ENCODE measurements at places on chromosomes 11 and 22.

DNA sequence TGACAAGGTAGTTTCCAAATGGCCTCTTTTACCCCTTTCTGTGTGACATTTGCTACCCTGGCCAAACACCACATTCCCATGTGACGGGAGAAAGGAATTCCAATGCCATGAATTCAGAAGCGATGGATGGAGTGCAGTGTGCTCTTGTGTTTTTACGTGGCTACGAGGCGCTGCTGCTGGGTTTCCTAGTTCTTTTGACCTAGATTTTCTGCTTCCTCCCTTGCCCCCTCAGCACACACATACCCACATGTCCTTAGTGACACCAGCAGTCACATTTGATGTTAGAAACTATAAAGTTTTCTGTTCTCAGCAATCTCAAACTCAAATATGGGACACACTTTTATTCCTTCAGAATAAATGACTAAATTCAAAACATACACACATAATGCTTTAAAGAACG is 7.8 kb upstream of the TMA7B start:
- no peak for DNase-seq

- DNase-seq, result no peak
Measured at GRCh38 chr11:65424205-65425104, 1.9 kb downstream of the NEAT1 start.

DNA sequence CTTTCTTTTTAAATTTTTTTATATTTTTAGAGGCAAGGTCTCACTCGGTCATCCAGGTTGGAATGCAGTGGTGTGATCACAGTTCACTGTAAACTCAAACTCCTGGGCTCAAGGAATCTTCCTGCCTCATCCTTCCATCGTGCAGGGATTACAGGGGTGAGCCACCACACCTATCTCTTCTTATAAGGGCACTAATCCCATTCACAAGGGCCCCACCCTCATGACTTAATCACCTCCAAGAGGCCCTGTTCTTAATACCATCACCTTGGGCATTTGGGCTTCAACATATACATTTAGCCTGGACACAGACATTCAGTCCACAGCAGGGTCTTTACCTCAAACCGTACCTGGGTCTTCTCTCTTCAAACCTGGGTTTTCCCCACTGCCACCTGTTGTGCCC is 4.5 kb upstream of the GTSE1 start:
- no peak for DNase-seq

- no peak for DNase-seq
Measured at GRCh38 chr11:44978274-44978960, 27.7 kb upstream of the TP53I11 start.

DNA sequence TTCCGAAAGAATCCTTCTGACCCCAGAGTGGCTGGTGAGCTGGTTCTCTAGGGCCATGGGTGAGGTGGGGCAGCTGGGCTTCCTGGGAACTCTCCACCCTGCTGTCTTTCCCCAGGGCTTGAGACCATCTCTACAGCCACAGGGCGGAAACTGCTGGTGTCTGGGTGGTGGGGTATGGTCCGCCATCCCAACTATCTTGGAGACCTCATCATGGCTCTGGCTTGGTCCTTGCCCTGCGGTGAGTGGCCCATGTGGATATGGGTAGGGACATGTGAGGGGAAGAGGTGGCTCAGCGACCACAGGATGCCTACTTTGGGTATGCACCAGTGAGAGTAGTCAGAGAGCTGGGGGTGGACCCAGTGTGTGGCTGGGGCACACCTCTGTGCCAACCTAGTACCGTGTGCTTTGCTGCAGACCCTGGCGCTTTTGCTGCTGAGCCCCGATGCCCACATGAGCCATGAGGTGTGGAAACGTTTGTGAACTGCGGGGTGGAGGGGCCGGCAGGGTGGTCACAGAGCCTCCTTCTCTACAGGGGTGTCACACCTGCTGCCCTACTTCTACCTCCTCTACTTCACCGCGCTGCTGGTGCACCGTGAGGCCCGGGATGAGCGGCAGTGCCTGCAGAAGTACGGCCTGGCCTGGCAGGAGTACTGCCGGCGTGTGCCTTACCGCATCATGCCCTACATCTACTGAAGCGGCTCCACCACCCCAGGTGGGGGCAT is 2.0 kb downstream of the ZNHIT2 start:
- DNase-seq, result no peak

DNA sequence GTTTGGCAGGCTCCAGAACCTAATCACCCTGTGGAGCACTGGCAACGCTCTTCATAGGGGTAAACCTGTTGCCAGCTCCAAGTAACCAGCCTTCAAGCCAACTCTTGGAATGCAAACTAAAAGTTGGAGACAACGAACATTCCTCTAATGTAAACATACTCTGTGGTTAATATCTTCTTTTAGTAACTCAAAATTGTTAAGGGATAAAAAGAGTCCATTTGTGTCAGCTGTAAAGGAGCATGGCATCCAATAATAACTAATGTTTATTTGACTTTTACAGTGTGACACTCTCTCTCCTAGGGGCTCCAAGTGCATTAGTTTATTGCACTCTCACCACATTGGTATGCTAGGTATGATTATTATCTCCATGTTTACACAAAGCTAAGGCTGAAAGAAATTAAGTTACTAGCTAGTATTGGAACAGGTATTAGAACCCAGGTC is 31.0 kb upstream of the AMOTL1 start:
- no peak for DNase-seq

DNA sequence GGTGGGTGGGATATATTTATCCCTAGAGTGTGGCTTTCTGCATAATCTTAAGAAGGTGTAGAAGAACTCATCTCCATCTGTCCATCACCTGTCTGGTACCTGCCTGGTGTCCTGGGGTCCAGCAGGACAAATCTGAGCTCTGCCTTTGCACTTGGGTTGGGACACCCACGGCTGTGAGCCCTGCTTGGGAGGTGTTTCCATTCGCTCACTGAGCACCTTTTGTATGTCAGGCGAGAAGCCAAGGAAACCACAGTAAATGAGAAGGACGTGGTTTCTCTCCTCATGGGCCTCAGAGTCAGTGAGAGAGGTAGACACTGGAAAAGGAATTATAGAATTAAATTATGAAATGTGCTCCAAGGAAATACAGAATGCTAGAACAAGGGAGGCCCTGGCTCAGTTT is 555.9 kb downstream of the MIAT start:
- no peak for DNase-seq

GRCh38 chr11:65293909-65294381 is 20.7 kb upstream of the CDC42EP2 start:
- no peak for DNase-seq

DNA sequence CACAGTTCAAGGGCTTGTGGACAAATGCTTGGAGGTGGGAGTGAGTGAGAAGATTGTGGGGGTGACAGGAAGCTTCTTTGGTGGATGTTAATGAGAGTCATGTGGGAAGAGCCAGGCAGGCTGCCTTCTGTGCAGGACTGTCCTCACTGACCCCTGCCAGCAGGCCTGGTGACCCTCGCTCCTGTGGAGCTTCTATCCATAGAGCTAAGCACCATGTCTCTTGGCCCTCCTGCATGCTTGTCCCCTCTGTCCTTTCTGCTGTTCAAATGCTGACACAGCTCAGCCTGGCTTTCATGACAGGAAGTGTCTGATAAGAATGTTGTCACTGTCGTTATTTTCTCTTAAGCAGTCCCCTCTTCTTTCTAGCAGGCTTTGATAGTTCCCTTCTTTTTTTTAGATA is 37.6 kb downstream of the NAT10 start:
- no peak for DNase-seq

DNA sequence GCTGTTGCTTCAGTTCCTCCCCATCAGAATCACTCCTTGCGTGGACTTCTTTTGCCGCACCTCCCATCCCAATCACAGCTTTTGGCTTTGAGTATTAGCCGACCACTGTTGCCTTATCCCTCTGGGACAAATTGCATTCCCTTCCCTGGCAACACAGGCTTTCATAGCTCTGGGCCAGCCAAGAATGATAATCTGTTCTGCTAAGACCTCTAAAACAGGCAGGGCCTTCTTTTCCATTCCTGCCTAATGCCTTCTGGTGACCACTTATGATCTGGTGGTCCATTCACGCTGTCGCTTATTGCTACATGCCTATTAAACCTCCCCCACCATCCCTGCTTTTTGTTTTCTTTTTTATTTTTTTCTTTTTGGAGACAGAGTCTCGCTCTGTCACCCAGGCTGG is 9.6 kb downstream of the SEC14L2 start:
- DNase-seq, result no peak

- DNase-seq, result no peak
Measured at GRCh38 chr22:29882716-29883044, 294 bp upstream of the MTMR3 start.

DNA sequence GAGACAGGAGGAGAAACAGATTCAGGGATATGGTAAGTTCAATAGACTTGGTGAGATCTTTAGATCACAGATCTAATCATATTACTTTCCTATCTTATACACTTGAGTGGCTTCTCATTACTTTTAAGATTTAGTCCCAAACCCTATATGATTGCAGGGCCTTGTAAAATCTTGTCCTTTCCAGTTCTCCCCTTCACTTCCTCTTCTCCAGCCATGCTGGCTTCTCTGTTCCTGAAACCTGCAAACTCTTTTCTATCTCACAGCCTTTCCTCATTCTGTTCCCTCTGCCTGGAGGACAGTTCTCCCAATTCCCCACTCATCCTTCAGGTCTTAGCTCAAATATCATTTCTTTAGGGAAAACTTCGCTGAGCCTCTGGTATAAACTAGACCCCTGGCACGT is 65.9 kb upstream of the BIRC3 start:
- no peak for DNase-seq

- no peak for DNase-seq
Measured at GRCh38 chr22:30481711-30482110, 9.9 kb upstream of the SEC14L3 start.

- no peak for DNase-seq
Measured at GRCh38 chr11:65436412-65437032, 13.9 kb downstream of the NEAT1 start.

DNA sequence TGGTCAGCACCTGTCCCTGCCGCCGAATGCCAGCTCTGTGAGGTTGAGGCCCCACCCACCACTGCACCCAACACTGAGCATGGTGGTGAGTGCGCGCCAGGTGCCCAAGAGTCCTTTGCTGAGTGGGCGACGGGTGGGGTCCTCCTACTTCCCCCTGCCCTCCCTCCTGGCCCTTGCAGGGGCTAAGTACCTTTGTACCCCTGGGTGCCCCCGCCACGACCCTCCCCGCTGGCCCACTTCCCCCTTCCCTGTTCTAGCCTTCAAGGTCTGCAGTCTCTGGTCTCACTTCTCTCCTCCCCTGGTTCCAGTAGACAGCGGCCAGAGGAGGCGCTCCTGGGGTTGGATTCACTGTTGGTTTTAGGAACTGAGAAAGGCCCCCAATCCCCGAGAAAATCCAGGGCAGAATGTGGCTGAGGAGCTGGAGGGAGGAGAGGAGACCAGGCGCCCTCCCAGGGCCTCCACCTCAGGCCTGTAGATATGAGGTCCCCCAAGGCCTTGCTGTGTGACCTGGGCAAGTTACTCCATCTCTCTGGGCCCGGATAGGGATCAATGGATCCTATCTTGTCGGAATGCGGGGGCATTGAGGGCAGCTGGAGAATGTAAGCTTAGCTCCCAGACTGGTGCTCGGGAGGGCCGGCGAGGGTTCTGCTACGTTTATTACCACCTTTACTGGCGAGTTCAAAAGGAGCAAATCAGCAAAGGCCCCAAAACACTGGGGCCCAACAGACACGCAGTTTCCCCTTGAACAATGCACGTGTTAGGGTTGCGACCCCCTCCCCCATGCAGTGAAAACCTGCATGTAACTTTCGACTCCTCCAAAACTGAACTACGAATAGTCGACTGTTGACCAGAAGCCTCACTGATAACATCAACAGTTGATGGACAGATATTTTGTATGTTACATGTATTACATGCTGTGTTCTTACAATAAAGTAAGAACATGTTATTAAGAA is 31.9 kb upstream of the SMIM38 start:
- DNase-seq, result no peak

GRCh38 chr11:64875369-64876228 is 2.8 kb downstream of the EHD1 start:
- no peak for DNase-seq

DNA sequence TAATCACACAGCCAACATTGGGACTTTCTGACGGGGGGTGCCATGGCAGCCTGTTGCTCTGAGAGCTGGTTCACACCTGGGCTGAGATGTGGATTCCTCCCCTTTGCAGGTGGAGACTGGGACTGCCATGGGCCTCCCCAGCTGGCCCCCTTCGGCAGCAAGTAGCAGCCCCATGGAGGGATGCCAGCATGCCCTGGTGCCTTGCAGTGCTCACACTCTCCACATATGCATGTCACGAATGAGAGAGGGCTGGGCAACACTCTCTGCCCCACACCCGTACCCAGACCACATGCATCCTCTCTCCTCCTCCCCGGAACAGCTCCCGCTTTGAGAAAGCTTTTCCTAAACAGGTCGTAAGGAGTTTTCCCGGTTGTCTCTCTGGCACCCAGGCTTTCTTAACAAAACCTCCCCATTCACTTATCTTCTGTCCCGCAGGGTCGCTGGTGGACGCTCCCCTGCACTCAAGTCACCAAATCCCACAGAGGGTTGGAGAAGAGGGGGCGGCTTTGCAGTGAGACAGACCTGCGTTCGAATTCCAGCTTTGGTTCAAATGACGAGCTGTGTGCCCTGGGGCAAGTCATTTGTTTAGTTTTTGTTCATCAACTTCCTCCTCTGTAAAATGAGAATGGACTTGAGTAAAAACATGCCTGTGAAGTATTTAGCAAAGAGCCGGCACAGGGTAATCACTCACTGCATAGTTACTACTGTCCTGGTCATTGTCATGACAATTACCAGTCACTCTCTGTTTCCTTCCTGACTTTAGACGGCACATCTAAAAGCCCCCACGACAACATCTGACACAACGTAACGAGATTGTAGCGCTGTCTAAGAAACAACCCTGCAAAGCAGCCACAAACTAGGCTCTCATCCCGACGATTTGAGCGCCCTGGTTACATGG is 231.3 kb upstream of the B3GAT1 start:
- DNase-seq, result no peak

- DNase-seq, result no peak
Measured at GRCh38 chr11:117143390-117143789, 697 bp upstream of the PAFAH1B2 start.

DNA sequence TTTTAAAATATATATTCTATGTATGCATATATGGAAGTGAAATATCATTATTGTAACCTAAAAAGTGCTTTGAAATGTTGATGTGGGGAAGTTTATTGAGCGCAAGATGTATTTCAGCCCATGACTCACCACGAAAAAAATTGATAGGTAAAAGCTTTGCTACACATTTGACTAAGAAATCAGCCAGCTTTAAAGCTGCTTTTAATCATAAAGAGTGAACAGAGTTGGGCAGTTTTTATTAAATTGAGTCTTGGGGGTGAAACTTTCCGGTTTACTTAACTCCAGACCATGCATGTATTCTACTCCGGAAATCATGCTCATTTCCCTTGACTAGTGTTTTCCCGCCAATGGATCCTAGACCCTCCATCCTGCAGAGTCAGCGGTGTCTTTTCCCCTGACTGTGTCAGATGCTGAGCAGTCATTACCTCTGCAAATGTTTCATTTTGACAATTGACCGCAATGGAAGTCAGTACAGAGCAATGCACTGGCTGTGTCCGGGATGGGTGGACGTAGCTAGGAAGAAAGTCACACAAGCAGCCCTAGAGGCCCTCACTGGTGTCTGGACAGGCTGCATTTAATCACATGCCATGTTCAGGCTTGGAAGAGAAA is 47.2 kb upstream of the MPEG1 start:
- DNase-seq, result no peak

DNA sequence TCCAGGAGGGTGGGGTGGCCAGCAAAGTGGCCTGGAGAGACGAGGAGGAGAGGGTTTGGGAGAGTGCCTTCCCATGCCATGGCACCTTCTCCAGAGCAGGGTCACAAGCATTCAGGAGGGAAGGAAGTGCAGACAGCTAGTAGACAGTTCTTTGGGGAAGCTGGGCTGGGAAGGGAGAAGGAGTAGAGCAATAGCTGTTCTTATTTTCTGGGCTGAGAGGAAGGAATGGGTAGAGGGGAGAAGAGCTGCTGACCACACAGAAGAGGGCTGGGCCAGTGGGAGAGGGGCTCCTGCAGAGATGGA is 14.8 kb upstream of the PICK1 start:
- no peak for DNase-seq

Measured in NCI-H187 (cell line).